ENCODE measurements at places on chromosomes 7 and 10.

DNA sequence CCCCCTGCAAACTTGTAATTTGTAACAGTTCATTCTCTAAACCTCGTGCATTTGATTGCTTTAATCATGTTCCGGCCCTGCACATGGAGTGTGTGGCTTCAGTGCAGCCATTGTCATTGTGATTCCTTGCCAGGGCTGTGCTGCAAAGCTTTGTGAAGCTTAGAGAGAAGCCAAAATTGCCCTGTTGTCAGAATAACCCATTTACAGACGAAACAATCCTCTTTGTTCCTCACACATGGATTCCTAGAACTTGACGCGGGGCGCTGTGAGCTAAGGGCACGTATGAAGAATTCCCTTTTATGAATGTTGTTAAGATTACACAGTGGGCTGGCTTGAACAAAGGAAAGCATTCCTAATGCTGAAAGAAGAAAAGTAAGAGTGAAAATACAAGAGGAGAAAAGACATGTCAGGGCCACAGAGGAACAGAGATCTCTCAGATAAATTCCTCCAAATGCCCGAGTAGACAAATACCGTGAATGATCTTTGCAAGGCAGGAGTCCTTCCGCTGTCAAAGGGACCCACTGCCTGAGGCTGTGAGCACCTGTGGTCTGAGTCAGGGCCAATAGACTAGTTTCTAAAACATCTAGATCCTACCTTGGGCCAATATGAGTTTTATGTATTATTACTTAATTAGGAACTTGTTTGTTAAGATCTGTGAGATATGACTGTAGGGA is 205.4 kb upstream of the C7orf33 start:
- DNase-seq = no peak

GRCh38 chr7:843230-843629 is 11.0 kb downstream of the SUN1 start:
- no peak for DNase-seq

DNA sequence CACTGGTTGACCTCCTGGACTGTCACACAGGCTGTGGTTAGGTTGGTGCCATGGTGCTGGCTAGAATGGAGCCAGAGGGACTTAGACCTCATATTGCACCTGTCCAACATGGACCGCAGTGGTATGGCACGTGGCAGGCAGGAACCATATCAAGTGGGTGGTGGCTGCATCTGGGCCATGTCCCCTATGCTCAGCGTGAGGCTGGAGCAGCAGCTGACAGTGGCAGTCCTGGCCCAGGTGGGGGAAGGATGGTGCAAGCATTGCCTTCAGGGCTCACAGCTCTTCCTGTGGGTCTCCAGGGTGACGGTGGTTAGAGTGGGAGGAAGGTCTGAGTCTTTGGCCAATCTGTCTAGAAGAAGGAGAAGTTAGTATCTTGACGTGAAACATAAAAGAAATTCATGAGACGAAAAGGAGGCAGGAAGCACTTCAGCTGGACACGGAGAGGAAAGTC is 54.5 kb upstream of the PFKFB3 start:
- DNase-seq = no peak

DNA sequence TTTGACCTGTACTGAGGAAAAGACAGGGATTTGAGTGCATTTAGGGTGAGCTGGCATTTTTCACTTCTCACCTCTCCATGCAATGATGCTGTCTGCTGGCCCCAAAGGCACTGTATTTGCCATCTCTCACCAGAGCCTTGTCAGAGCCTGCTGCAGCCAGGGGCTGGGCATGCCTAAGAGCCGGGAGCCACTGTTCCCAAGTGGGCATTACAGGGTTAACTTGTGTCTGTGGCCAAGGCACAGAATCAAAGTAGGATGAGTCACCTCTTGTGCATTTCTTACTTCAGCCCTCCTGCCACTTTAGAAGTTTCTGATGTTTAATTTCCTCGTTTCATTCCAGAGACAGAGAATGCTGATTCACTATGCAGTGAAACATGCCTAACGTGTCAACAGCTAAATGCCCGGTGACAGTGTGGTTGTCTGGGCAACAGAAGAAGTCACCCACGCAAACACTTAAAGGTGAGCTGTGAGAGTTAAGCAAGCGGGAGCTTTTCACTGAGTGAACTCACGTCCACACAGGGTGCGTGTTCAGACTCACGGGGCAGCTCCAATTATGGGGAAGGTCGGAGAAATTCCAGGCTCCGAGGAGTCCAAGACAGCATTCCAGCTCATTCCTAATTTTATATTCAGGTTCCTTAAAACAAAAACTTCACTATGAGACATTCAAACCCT is 57.1 kb upstream of the IGFBP3 start:
- DNase-seq = no peak

DNA sequence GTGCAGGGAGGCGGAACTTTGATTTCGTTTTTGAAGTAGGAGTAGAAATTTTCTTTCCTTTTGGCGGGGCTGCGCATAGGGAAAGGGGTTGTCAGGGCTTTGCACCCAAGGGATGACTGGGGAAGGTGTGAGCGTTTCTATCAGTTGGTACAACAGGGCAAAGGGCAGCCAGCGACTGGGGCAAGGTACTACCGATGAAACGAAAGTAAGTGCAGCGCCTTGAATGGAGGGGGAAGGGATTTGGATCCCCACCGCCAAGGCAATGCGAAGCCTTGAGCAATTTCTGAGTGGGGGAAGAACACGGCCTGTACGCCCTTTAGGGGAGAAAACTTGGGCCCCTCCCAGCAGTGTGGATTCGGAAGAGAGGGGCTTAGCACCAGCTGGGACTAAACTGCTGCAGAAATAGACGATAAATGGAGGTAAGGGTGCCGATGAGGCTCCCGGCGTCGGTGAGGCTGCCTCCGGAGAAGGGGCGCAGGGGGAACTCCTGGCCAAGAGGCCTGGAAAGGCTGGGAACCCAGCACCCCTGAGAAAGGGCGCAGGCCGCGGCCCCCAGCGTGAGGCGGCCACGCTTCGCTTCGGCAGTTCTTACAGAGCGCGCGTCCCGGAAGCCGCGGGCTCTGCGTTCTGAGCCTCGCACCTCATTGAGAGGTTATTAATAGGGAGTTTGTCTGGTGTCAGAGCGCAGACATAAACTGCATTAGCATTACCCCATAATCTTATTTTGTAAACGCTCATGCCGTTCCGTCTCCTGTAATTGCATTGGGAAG is 10.0 kb upstream of the TLX1 start:
- DNase-seq = no peak

GRCh38 chr10:72173262-72173618 is 42.6 kb upstream of the ANAPC16 start:
- no peak for DNase-seq

- DNase-seq = no peak
These were observed 88.5 kb downstream of the PPP1R17 start for GRCh38 chr7:31775556-31775955.

- no peak for DNase-seq
These were observed 352.4 kb downstream of the GALNT17 start for GRCh38 chr7:71484380-71484779.

GRCh38 chr10:60849217-60849616 is 70.9 kb downstream of the CDK1 start:
- no peak for DNase-seq

- no peak for DNase-seq
These were observed 521.2 kb upstream of the TEX47 start for GRCh38 chr7:89316584-89317251.

- DNase-seq = no peak
These were observed 167.8 kb downstream of the AHR start for GRCh38 chr7:17466216-17466615.

DNA sequence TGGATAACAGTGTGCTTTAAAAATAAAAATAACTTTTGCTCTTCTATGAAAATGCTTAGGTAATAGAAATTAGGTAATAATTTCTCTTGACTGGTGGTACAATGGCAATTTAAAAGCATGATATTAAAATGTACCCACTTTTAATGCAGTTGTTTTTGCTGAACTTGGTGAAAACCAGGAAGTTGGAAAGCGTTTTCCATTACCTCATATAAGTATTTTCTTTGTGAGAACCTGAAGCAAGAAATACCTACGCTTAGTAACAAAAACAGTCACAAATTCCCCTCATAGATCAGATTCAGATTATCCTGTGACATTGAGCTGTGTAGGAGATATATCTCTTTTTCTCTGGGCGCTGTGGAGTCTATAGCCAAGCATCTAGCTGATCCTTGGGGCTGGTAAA is 689.0 kb upstream of the FZD8 start:
- DNase-seq = no peak

DNA sequence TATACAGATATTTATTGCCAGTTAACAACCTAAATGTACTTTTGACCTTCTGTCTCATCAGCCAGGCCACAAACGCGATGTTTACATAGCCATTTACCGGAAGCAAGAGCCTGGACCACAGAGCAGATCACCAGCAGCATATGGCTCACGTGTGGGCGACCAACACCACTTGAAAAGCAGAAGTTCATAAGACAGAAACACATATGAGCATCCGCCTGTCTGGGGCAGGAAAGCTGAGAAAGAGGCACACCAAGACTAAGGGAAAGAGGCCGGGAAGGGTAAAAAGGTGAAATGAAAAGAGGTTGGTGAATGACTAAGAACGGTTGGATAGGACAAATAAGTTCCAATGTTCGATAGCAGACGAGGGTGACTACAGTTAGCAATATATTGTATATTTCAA is 1.3 kb downstream of the ABCB1 start:
- DNase-seq = no peak

DNA sequence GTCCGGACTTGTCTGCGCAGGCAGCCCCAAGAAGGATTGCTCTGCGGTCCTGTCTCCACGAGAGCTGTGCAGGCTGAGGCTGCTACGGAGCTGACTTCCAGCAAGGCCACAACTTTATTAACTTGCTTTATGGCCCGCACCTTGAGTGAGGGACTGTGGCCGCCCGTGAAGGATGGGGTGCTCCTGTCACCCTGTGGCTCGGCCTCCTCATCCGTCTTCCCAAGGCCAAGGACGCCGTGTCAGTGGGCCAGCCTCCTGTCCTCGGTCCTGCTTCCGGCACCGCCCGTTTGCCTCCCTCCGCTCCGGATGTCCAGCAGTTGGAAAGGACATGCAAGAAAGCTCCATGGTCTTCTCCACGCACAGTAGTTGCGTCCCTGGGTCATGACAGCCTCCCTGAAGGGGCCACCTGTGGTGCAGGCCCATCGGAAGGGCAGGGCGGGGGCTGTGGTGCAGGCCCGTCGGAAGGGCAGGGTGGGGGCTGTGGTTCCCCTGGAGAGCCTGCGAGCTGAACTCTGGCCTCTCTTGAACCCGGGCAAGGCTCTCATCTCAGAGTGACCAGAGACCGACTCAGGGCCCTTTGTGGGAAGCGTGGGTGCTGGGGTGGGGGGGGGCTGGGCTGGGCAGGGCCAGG is 87.1 kb downstream of the NKX6-2 start:
- no peak for DNase-seq

GRCh38 chr10:45432700-45433472 is 58.9 kb downstream of the ALOX5 start:
- DNase-seq = no peak

GRCh38 chr10:121373411-121373810 is 224.8 kb downstream of the FGFR2 start:
- DNase-seq = no peak

GRCh38 chr7:85160223-85160622 is 26.6 kb downstream of the SEMA3D start:
- no peak for DNase-seq

GRCh38 chr10:48770561-48771089 is 86.0 kb downstream of the WDFY4 start:
- DNase-seq = no peak

DNA sequence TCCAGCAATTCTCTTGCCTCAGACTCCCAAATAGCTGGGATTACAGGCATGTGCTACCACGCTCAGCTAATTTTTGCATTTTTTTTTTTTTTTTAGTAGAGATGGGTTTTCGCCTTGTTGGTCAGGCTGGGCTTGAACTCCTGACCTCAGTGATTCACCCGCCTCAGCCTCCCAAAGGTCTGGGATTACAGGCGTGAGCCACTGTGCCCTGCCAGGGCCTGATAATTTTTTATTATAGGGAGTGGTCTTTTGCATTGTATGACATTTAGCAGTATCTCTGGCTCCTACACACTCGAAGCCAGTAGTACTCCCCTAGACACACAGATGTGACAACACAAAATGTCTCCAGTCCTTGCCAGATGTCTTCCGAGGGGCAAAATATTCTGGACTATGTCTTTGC is 124.0 kb downstream of the DKK1 start:
- no peak for DNase-seq

DNA sequence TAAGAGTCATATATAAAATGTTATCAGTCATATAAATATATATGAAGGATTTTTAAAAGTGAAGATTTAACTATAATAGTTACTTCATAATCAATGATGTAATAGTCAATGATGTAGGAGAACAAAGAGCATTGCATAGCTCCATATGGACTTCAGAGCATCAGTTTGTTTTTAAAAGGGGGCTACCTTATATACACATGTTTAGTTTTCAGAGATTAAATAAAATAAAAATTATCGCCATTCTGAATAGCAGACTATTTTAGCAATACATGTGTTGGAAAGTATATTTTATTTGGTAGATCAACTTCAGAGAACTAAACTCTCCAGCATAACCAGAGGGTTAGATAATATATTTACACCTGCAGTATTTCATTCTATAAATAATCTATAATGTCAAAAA is 29.1 kb upstream of the EPC1 start:
- no peak for DNase-seq

DNA sequence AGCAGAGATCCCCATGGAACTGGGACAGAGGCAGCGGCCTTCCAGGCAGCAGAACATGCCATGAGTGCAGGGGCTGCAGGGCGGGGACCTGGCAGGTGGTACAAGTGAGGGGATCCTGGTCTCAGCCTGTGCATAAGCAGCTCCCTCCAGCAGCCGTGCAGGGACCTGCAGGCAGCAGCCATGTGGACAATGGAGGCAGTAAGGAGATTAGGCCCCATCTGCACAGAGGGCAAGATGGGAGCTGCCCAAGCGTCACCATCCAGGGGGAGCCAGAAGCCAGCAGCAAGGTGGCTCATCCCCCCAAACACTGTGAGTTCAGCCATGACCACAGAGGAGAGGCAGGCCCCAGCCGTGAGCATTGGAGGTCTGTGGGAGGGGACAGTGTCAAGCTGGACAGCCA is 3.1 kb downstream of the DDC start:
- DNase-seq = no peak

- DNase-seq = no peak
These were observed 40.8 kb upstream of the KMT2E start for GRCh38 chr7:104973227-104973626.

- DNase-seq = no peak
These were observed 163.9 kb downstream of the CACNB2 start for GRCh38 chr10:18303851-18304801.

GRCh38 chr7:112981966-112982365 is 104.7 kb downstream of the GPR85 start:
- no peak for DNase-seq

DNA sequence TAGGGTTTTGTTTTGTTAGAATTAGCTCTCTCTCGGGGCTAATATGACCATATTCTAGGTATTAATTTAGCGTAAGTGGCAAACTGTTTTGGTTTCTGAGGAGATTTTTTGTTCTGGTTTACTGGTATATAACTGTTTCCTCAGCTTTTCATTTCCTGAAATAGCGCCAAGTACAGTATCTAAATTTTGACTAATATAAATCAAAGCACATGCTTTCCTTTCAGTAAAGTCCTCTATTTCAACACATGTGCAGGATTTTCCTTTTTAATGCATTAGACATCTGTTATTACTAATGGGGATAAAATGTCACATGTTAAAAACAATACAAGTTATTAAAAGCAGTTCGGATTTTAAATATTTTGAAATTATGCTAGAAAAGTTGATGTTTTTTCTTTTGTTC is 11.3 kb downstream of the FERD3L start:
- DNase-seq = no peak
